Daoy (cell line): ENCODE measurements at places on chromosomes 2 and 18. TPM values are rescaled to one million over a fixed set of nuclear protein-coding genes. Genes with fewer than 3 reads are reported as not detected.

Gene UGT1A4
- 0.63 TPM in 1 of 2 replicates, not detected in the other for total RNA-seq

Gene CPO
- total RNA-seq, result not detected in 2 replicates

Gene FNDC4
- 1.9 and 3.7 TPM in 2 replicates for total RNA-seq

Gene TLX2
- 0.77 TPM in 1 of 2 replicates, not detected in the other for total RNA-seq

Gene CFC1
- not detected in 2 replicates for total RNA-seq

Gene LGALSL
- total RNA-seq, result 1.3 and 4.9 TPM in 2 replicates

Gene FRZB
- total RNA-seq, result not detected in 2 replicates

Gene FARSB
- 38.8 and 38.9 TPM in 2 replicates for total RNA-seq

Gene FOXD4L1
- total RNA-seq, result 0.11 TPM in 1 of 2 replicates, not detected in the other

Gene DNAJC5G
- total RNA-seq, result not detected in 2 replicates

Gene SLC23A3
- 0.63 and 0.86 TPM in 2 replicates for total RNA-seq

Gene ARHGAP28
- total RNA-seq, result 3.6 and 25.5 TPM in 2 replicates

DNA sequence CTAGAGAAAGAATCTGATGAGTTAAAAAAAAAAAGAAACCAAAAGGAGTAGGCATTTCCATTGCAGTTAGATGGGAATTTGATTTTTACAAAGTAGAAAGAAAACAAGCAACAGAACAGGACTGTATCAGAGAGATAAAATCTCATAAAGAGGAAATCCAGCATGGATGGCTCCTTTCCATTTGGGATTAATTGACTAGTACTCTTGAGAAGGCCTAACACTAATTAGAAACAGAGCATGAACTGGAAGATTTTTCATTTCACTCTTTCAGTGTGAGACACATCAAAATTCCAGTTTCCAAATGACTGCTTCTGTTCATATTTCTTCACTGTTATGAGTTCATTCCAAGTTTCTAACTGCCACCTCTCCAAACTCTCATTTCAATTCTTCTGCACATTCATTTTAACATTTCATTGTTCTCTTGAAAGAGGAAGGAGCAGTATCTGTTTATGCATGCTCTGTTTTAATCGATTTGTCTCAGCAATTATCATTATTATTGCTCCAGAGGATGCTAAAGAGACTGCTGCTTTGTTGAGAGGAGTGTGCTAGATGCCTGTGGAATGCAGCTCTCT lies 108.8 kb upstream of the PIEZO2 start:
- no peak for DNase-seq

DNA sequence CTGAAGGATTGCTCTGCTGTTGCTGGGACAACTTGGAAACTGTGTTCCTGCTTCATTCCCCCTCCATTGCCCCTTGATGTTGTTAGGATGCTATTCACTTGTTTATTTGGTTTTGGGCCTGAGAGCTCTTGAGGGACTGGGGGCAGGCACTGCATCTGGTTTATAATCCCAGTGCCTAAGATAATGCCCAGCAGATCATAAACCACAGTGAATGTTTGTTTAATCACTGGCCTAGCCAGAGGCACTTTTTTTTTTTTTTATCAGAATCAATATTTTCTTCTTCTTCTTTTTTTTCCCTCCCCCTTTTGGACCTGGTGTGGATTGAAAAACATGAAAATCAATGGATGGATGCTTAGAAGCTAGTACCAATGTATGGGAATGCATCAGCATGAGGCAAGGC lies 38.1 kb downstream of the KCNS3 start:
- no peak for DNase-seq

- DNase-seq, result no peak
These were observed 1.3 kb downstream of the DUSP2 start for GRCh38 chr2:96143848-96144480.

GRCh38 chr2:43130548-43130875 lies 95.9 kb downstream of the ZFP36L2 start:
- no peak for DNase-seq

DNA sequence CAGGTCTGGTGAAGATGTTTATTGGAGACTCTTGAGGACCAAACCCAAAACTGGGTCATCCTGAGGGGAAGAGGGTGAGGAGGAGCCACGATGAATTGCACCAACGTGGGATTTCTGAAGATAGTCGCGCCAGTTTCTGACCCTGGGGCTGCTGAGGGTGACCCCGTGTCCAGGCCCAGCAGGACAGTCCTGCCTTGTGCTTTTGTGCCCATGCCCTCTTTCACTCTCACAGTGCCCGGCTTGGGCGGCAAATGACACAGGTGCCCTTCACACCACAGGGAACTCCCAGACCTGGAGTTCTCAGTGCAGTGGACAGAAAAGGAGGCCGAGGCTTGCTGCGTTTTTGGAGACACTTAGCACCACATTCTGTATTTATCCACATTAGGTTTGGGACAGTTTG lies 15.5 kb upstream of the KIF1A start:
- no peak for DNase-seq

DNA sequence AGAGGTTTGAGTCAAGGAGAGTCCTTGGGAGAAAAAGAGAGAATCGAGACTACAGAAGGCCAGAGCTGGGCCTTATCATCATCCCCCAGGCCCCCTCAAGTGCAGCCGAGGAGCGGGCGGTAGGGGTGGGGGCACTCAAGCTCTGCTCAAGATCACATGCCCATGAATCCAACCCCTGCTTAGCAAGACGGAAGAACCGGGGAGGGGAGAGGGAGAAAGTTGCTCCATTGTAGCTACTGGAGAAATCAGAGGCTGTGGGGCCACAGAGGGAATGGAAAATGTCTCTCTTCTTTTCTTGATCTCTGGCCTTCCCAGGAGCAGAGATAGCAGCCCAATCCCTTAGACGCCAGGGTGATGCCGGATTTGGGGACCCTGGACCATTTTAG lies 14.6 kb downstream of the SLC4A3 start:
- no peak for DNase-seq

DNA sequence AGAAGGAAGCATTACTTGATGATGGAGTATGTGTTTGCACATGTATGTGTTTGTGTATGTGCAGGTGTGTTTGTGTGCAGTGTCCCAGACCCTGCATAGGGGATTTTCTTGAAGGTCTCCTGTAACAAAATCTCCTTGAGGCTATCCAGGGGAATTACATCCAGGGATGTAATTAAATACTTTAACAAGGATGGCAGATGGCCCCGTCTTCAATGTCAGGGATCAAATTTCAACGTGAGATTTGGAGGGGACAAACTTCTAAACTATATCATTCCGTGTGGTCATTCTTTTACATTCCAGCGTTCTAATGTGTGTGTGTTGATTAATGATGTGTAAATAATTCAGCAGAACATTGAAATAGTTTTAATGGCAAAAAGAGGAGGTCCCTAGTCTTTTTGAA lies 3.3 kb downstream of the UGT1A9 start:
- DNase-seq, result no peak

DNA sequence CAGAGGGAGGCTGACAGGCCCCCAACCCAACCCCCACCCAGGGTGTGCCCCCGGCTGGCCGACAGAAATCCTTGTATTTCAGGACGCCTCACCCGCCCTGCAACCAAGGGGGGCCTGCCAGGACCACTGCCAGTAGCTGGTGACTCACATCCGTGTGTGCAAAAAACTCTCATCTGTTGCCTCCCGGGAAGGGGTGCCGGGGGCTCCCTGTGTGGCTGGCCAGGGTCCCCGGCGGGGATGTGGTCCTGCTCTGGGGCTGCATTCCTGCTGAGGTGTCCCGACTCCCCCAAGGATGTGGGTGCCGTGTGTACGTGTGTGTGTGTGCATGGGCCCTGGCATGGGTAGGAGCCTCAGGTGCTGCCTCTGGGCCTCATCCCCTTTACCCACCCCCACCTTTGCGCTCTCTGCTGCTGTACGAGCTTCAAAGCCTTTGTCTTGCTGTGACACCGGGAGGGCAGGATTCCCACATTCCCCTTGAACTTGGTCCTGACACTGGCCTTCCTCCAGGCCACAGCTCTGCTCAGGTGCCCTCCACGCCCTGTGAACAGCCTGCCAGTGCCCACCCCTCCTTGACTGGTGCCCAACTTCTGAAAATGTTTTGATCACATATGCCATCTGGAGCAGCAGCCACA lies 226.3 kb upstream of the HDAC4 start:
- no peak for DNase-seq

DNA sequence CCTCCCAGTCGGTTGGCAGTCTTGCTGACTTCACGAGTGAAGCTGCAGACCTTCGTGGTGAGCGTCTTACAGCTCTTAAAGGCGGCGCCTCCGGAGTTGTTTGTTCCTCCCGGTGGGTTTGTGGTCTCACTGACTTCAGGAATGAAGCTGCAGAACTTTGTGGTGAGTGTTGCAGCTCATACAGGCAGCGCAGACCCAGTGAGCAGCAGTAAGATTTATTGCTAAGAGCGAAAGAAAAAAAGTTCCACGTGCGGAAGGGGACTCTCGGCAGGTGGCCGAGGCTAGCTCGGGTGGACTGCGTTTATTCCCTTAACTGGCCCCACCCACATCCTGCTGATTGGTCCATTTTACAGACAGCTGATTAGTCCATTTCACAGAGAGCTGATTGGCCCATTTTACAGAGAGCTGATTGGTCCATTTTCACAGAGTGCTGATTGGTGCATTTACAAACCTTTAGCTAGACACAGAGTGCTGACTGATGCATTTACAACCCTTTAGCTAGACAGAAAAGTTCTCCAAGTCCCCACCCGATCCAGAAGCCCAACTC lies 240.3 kb downstream of the LRATD1 start:
- no peak for DNase-seq

DNA sequence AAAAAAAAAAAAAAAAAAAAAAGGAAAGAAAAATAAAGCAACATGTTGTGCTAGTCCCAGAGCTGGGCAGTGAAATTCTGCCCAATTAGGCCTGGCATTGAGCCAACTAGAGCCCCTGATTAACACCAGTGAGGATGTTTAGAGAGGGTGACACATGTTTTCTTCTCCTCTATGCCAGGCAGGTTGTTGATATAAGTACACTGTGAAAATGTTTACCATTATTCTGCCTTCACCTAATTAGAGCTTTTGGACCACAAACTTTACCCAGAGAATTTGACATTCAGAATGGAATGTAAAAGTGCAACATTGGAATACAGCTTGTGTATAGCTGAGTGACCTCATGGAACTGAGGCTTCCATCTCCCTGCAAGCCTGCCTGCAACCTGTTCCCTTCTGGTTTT lies 95.9 kb upstream of the MSH2 start:
- peak; percentile 44 for DNase-seq

GRCh38 chr2:198309673-198310280 lies 505.4 kb downstream of the PLCL1 start:
- peak; percentile 44 for DNase-seq

DNA sequence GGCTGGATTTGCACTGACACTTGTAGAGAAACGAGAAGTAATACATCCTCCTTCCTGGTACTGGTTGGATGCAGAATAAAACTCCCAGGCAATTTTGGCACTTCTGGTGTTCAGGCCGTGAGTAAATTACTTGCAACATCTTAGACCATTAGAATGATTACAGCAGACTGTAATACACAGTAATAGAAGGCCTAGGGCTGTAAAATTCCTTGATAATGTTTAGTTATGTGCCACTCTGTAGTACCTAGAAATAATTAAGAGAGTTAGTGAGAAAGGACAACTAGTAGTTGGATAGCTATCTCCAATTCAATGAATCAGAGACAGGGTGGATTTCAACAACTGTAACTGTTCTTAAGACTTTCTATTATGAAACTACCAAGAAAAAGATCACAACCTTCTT lies 356.3 kb upstream of the SETBP1 start:
- DNase-seq, result no peak

GRCh38 chr2:124027182-124027581 lies 2.1 kb downstream of the CNTNAP5 start:
- DNase-seq, result no peak

GRCh38 chr2:237431372-237431771 lies 17.4 kb upstream of the COL6A3 start:
- peak; percentile 81 for DNase-seq

DNA sequence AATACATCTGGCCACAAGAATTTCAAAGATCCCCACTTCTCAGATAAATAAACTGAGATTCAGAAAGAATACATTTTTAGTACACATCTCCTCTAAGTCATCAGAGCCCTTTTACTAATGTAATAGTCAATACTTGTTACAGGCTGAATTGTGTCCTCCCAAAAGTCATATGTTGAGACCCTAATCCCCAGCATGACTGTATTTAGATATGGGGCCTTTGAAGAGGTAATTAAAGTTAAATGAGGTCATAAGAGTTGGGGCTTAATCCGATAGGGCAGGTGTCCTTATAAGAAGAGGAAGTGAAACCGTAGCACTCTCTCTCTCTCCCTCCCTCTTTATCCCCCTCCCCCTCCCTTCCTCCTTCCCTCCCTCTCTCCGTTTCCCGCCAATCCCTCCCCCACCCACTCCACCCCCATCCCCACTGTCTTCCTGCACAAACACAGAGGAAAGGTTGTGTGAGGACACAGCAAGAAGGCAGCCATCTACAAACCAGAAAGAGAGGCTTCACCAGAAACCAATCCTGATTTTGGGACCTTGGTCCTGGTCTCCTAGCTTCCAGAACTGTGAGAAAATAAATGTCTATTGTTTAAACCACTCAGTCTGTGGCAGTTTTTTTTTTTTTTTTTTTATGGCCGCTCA lies 66.6 kb upstream of the ZNF397 start:
- DNase-seq, result no peak

DNA sequence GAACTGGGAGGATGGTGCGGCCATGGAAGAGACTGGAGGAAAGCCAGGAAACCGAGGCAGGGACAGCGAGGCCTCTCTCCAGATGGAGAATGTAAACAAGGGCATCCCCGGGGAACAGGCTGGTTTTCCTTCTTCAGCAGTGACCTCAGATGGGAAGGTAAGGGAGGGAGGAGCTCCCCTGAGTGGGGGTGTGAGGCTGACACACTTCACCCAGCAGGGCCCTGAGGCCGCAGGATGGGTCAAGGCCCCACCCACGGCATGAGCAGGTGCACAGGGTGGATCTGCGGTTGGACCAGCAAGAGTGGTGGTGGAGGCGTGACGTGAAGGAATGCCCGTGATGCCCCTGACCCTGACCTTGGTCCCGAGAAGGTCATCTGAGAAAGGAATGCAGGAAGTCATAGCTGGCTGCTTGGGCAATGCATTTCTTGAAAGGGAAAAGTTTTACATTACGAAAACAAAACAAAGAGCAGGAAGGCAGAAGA lies 48.1 kb downstream of the ADCY3 start:
- no peak for DNase-seq

DNA sequence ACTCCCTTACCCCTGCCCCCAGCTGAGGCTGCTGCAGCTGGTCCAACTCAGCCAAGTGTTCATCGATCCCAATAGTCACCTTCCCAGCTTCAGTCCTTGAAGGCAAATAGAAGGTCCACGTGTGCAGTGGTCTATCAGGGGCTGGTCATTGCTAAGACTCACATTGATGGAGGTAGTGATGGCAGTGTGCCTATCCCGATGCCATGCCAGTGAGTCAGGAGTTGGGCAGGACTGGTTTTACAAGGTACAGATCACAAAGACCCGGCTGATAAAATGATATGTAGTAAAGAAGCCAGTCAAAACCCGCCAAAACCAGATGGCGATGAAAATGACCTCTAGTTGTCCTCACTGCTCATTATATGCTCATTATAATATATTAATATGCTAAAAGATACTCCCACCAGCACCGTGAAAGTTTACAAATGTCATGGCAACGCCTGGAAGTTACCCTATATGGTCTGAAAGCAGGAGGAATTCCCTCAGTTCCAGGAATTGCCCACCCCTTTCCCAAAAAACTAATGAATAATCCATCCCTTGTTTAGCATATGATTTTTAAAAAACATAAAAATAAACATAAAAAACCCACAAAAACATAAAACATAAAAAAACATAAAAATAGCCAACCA lies 2.9 kb upstream of the C2orf80 start:
- DNase-seq, result no peak
